ENCODE measurements at places on chromosomes 11 and 22.

GRCh38 chr11:27619039-27619574 lies 81.1 kb downstream of the BDNF start:
- DNase-seq, result no peak

- no peak for DNase-seq
Observed at GRCh38 chr22:47449508-47450270, 687.2 kb downstream of the TBC1D22A start.

DNA sequence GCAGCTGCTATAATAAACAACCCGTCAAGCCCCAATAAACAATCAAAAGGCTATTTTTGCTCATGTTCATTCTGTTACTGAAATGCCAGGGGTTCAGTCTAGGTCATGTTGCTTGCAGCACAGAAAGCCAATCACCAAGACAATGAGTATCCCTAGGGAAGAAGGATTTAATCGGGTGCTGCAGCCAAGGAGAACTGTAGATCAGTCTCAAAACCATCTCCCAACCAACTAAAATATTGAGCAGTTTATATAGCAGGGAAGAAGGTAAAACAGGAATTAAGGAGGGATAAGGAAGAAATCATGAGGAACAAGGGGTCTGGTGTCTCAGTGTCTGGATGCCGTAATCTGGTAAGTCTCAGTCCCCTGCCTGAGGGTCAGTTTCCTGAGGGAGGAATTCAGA lies 169.5 kb downstream of the BLID start:
- DNase-seq, result no peak

DNA sequence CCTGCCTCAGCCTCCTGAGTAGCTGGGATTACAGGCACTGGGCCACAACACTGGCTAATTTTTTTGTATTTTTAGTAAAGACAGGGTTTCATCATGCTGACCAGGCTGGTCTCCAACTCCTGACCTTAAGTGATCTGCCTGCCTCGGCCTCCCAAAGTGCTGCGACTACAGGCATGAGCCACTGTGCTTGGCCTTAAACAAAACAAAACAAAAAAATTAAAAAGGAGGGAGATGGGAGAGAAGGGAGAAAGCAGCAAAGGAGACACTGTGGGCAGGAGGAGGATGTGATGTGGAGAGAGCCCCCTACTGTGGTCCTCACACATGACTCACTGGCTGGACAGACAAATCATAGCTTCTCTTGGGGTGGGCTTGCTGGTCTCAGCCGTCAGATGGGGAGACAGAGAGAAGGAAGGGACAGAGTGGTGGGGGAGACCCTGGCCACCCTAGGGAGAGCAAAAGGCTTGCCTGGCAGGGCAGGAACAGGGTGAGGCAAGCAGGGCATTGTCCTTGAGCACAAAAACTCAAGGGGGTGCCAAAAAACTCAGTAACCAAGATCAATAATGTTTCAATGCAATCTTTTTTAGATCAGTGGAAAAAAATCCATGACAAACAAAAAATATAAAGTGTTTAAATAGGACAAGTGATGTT lies 31.6 kb downstream of the TPST2 start:
- DNase-seq, result no peak

- DNase-seq, result no peak
Observed at GRCh38 chr11:69436041-69436982, 45.2 kb upstream of the LINC01488 start.

DNA sequence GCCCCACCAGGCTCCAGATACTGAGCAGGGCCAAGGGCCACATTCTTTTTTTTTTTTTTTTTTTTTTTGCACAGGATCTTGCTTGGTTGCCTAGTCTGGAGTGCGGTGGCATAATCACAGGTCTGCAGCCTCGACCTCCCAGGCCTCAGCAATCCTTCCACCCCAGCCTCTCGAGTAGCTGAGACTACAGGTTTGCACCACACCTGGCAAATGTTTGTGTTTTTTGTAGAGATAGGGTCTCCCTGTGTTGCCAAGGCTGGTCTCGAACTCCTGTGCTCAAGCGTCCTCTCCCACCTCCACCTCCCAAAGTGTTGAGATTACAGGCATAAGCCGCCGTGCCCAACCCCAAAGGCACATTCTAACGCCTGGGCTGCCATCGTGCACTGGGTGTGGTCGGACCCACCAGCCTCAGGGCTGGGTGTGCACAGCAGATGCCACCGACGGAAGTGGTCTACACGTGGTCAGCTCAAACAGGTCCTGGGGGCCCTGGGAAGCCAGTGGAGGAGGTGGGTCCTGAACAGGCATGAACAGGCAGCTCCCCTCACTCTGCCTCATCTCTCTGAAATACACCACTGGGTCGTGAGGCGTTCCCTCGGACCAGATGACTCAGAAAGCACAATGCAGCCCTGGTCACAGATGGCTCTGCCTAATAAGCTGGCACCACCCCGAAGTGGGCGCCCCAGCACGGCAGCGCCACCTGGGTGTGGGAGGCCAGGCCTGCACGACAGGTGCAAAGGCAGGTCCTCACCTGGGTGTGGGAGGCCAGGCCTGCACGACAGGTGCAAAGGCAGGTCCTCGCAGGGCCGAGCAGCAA lies 5.1 kb upstream of the B4GALNT4 start:
- DNase-seq, result no peak

- no peak for DNase-seq
Observed at GRCh38 chr11:66789097-66789890, 53.9 kb upstream of the RCE1 start.

DNA sequence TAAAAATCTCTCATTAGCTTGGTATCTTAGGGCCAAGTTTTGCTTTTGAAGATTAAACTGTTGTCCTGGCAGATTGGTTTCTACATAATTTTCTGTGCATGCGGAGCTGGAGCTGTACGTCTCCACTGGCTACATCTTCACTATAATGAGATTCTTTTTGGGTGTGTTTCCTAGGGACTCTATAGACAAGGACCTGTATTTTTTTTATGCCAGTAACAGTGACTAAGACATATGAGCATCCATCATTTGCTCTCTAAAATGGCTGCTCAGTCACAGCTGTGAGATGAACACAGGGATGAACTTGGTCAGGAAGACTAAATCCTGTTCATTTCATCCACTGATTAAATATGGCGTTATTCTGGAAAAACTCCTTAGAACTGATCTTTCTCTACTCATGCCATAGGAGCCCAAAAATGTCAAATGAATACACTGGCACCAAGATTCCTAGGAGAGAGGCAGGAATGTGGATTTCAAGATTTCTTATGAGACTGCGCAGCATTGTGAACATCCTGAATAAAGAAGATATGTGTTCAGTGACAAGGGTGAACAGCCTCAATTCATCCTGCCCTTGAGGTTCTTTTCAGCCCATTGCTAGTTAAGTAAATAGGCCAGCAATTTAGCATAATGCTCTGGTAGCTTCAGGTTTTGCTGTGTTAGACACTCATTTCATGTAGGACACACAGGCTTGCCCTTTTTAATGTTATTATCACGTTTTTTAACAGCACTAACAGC lies 168.2 kb downstream of the NCAM1 start:
- no peak for DNase-seq

- no peak for DNase-seq
Observed at GRCh38 chr22:46446799-46447198, 90.6 kb downstream of the CELSR1 start.

DNA sequence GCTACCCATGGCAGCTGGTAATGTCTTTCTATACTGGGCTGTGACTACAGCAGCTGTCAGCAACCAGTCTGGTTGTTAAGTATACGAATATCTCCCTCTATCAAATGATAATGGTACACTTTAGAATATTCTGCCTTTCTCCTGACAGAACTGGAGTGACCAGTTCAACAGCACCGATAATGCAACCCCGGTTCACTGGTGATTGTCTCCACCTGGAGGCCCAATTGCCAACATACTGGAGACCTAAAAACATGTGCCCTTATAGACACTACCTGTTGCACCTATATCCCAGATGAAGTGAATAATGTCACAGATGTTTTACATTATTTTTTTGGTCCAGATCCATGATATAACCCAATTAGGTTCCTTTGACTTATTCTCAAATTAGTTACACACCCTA lies 21.1 kb downstream of the OR5P2 start:
- DNase-seq, result no peak

GRCh38 chr11:117199053-117199915 lies at the start of gene TAGLN:
TSS of gene TAGLN (plus strand) at chr11:117199370. CDS start at chr11:117203014, 3,644 bp downstream.
- peak; percentile 70 for DNase-seq

DNA sequence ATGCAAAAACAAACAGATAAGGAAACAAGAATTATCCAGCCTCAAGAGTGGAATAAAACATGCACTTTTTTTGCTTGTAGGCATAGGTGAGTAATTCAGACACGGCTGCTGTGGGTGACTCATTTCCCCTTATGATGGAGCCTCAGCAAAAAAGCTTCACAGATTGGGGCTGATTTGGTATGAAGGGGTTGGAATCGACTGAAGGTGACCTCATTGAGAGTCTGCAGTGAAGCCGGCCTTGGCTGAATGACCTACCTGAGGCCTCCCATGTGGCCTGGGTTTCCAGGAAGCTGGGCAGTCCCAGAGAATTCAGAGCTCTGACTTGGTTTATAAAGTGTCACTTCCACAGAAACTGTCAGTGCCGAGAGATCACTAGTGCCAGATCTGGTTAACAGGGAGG lies 34.2 kb upstream of the VPREB1 start:
- DNase-seq, result no peak

- DNase-seq, result peak; percentile 86
Observed at GRCh38 chr11:48063424-48063978, 83.1 kb downstream of the PTPRJ start.

DNA sequence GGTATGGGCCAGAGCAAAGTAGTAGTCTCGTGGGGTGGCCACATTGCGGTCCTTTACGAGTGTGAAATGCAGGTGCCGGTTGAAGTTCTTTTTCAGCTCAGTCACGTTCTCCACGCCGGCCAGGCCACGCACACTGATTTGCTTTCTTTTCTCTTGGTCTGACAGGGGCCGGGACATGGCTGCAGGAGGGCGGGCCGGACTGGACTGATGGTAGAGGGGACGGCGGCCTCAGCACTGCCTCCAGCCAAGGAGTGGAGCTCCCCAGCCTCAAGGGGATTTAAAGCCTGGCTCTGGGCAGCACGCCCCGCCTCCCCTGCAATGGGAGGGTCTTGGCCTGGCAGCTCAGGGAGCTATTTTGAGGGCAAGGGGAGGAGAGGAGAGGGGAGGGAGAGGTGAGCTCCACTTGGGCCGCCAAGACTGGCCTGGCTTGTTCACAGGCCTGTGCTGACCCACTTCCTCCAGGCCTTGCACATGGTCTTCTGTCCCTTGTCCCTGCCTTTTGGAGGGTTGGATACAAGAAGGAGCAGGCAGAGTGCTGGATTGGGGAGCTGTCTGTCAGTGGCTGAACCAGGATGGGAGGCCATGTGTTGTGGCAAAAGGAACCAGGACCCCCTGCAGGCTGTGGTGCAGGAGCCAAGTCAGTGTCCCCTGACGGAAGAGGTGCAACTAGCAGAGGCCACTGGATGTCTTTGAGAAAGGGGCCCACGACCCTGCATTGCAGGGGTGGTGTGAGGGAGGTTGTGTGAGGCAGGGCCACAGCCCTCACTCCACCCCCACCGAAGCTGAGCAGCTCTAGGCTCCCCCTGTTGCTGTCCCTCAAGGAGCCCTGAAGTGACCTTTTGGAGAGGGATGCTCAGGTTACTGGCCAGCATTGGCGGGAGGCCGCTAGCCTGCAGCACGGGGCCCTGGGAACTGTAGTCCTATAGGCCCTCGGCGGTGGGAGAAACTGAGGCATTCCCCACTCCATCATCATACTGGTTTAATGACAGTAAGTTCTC lies at the start of gene PYGM:
TSS of gene PYGM (minus strand) at position 253 of the 998 bp plus-strand sequence. CDS start at position 177, 76 bp downstream.
- DNase-seq, result peak; percentile 85

DNA sequence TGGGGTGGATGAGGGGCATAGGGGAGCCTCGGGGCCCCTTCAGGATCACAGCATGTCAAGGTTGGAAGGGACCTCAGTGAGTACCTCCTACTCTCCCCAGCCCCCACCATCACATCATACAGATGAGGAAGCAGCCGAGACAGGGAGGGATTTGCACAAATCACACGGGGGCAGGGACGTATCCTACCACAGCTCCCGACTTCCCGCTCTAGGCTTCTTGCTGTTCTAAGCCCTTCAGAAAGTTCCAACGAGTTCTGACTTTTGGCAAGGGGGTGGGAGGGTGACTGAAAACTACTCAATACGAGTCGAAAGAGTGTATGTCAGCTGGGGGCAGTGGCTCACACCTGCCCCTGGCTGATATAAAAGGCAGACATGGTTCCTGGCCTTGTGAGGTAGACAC lies 4.7 kb upstream of the RAD9A start:
- no peak for DNase-seq

GRCh38 chr22:30855677-30856518 lies 112.7 kb downstream of the MORC2 start:
- DNase-seq, result no peak

DNA sequence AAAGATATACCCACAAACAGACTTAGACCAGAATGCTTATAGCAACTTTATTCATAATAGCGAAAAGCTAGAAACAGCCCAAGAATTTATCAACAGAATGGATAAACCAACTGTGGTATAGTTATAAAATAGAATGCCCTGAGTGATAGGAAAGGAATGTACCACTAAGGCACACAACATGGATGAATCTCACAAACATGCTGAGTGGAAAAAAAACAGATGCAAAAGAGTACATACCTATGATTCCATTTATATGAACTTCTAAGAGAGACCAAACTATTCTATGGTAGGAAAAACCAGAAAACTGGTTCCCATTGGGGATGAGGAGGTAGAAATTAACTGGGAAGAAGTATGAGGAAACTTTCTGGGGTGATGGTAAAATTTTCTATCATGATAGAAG lies 40.4 kb upstream of the GRIK4 start:
- DNase-seq, result no peak

- no peak for DNase-seq
Observed at GRCh38 chr11:11604370-11604990, 17.3 kb downstream of the GALNT18 start.

GRCh38 chr11:23138761-23139160 lies 278.5 kb upstream of the CCDC179 start:
- no peak for DNase-seq

DNA sequence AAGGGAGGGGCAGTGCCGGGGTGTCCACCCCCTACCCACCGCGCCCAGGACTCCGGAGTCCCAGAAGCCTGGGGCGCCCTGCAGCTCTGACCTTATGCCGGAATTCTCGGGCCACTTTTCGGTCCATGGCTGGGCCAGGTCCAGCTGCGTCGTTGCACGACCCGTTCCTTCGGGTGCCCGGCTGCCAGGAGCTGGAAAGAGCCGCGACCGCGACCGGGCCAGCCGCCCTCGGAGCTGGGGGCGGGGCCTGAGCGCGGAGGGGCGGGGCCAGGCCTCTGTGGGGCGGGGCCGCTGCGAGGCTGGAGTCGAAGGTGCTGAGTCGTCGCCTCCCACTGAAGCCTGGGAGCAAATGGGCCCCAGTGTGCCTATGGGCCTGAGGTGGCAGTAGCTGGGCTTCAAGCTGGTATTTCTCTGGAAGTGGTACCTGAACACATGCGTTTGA lies at the start of gene USH1C:
TSS of gene USH1C (minus strand) at position 236 of the 442 bp plus-strand sequence. CDS start at position 127, 109 bp downstream.
- peak; percentile 41 for DNase-seq

DNA sequence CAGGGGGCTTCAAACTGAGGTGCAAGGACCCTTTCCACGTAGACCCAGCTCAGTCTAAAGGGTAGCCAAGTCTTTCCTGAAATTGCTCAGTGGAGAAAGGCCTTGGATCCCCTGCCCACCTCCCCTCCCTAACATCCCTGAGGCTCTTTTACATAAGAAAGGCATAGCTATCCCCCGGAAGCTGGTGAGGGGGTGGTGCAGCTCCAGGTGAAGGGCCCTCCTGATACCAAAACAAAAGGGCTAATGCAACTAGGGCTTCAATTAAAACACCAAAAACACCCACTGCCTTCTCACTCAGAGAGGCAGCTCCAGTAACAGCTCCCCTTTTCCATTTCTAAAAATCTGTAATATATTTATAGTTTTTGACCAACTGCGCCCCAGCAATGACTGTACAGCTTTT lies 5.8 kb downstream of the SHANK2 start:
- DNase-seq, result no peak
